ENCODE measurements at places on chromosomes 3 and 15.

- no peak for DNase-seq
Measured at GRCh38 chr3:59364496-59364895, 314.7 kb upstream of the CFAP20DC start.

DNA sequence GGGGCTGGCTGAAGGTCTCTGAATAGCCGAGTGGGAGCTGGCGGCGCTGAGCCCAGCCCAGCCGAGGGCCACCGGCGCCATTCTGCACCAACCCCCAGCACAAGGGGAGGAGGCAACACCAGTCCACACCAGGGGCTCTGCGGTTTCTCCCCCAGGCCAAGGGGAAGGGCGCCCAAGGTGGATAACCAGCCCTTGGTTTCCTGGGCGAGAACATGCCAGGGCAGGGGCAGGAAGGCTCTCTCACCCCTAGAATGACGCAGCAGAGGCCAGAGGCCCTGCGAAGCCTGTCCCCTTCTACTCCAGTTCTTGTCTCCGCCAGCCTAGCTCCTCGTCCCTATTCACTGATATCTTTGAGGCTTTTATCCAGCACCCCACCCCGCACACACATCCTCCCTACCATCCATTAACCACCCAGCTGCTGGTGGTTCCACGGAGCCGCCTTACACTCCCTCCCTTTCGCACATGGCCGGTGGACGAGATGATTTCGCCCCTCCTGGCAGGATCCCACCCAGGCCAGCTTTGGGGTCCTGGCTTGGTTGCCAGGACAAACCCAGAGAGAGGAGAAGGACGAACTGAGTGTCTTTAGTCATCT is 1.3 kb downstream of the RBPMS2 start:
- no peak for DNase-seq

GRCh38 chr3:186922224-186922623 is 8.1 kb upstream of the ST6GAL1 start:
- DNase-seq, result no peak

DNA sequence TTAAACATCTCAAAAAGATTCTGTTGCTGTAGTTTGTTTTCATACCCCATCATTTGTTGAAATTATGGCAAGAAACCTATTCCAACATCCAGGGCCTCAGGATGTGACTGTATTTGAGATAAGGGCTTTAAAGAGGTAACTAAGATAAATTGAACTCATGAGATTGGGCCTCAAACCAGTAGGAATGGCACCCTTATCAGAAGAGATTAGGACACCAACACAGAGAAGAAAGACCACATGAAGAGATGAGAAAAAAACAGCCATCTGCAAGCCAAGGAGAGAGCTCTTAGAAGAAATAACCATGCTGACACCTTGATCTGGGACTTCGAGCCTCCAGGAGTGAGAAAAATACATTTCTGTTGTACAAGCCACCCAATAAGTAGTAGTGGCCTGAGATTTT is 157.7 kb downstream of the CGGBP1 start:
- DNase-seq, result no peak

DNA sequence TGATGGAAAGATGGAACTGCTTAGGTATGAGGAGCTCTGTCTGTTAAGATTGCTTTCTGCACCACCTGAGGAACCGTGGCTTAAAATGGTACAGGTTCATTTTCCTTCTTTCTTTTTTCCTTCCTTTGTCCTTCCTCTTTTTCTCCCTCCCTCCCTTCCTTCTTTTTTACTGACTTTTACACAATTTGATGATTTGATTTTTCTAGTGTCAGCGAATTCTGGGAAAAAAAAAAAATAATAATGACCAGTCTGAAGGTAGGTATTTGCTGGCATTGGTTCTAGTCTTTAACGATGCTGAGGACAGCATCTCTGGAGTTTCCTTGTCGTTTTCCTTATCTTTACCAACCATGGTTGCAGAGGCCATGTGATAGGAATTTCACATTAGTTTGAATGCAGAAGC is 613.5 kb downstream of the EDEM1 start:
- DNase-seq, result no peak

GRCh38 chr15:68646156-68646555 is 67.4 kb downstream of the CORO2B start:
- DNase-seq, result peak; percentile 10

DNA sequence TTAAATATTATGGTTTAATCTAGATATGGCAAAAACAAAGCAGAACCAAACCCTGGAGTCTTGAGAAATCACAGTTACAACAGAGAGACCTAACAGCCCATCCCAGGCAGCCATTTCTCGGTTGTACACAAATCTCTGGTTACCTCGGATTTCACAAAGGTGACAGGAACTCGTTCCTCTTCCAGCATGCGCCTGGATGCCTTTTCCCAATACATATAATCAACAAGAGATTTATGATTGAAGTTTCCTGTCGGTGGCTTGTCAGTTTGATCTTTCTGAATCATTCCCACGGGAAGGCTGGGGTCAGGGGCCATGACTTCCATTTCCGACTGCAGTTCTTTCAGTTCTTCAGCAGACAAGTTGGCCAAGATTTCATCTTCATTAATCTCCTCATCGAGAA is 445 bp downstream of the LMOD3 start:
- DNase-seq, result no peak

DNA sequence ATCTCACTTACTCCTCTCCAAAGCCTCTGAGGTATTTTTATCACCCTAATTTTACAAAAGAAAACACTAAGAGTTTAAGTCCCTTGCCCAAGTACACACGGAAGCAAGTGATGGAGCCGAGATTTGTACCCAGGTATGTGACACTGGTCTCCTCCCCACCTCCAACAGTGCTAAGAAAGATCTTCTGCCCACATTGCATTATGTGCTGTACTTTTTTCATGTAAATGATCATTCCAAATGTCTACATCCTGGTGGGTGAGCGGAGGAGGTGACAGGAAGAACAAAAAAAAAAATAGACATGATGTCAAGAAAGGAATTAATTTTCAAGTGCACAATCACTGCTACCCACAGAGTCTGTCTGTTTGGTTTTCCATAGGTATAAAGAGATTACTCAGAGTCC is 694.1 kb downstream of the FHIT start:
- no peak for DNase-seq

- no peak for DNase-seq
Measured at GRCh38 chr15:70833861-70834765, 19.8 kb downstream of the LARP6 start.

DNA sequence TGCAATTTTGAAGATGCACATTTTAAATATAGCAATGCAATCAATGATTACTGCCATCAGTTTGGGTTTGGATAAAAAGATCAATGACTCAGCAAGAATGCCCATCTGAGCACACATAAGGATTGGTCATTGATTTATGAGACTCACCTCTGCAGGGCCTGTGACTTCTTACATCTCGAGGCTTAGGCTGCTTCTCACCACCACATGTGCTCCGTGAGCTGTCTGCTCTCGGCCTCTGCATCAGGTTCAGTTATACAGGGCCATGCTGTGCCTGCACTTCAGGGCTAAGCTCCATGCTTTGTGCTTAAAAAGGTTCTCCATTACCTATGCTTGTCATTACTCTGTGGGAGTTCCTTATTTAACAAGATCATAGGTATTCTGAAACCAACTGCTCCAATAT is 887.5 kb downstream of the DIPK2A start:
- DNase-seq, result no peak

DNA sequence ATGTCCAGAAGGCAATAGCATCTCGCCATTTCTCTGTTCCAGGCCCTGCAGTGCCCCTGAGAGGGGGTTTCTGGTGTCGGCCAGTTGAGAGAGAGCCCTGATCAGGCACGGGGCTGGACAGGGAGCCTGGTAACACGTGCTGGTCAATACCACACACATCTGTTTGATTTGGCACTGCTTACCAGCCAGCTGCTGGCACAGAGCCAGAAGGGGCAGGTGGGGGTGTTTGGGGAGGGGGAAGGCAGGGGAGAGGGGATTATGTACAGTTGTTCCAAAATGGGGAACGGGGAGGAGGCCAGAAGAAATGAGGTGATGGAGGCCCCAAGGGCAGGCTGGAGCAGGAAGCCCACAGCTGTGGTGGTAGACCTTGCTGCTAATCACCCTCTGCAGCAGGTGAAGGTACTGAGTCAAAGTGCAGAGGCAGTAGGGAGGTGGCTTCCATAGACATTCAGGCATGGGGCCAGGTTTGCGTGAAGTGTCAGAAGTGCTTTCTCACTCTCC is 153.5 kb upstream of the LPP start:
- DNase-seq, result no peak

- peak; percentile 8 for DNase-seq
Measured at GRCh38 chr3:126129398-126129891, 45.5 kb upstream of the SLC41A3 start.

- peak; percentile 25 for DNase-seq
Measured at GRCh38 chr15:32936283-32936918, 218.6 kb downstream of the GREM1 start.

GRCh38 chr3:141840737-141841544 is 35.5 kb upstream of the ATP1B3 start:
- no peak for DNase-seq

DNA sequence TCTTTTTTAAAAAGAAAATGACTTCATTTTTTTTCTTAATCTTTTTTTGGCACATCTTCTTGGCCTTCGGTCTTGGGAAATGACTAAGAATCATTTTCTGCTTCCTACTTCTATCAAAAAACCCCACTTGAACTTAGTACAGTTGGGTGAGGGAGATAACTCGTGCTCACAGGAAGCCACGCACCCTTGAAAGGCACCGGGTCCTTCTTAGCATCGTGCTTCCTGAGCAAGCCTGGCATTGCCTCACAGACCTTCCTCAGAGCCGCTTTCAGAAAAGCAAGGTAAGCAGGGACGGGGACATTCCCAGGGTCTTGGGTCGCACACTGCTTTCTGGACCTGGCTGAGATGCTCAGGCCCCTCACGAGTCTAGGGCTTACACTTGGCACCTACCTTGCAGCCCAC is at the start of gene CCR4:
Gene CCR4 (plus strand): TSS at position 235 of the 402 bp plus-strand sequence. CDS start 1,779 bp downstream, outside the sequence.
- DNase-seq, result peak; percentile 64

DNA sequence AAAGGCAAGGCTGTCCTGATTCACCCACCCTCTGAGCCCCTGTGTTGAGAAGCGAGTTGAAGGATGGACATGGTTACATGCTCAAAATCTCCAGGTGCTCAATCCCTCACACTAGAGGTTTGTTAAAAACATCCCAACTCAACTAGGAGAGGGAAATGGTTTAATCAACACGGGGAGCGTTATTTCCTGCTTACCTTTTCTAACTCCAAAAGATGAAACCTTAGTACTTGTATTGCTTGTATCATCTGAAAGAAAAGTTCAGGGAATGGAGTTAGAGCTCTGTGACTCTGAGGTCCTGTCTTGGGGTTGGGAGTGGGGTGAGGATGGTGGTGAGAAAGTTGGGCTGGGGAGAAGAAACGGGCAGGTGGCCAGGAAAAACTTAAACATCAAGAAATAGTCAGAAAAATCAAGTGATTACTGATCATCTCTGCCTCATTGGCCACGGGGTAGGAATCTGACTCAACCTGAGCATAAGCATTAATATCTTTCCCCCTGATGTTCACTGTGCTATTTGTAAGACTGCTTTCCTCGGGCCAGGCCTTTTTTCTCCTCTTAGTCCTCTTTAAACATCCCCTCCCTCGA is 5.9 kb downstream of the MEIS2 start:
- no peak for DNase-seq

DNA sequence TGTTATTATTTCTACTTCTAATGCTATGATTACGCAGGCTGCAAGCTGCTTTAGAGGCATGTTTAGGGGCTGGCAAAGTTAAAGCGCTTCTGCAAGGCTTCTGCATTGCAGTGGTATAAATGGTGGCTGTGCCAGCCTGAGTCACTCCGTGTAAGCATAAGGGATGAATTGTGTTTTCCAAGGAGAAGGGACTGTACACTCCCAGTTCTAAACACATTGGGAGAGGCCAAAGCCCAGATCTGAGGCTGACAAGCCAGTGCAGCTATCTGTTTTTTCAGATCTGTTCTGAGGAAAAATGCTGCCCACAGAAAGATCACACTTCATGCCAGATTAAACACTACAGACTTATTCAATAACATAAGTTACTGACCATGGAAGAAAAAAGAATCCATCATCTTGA is 83.8 kb downstream of the PRICKLE2 start:
- no peak for DNase-seq

GRCh38 chr3:48750856-48751255 is 33.8 kb upstream of the IP6K2 start:
- peak; percentile 30 for DNase-seq

DNA sequence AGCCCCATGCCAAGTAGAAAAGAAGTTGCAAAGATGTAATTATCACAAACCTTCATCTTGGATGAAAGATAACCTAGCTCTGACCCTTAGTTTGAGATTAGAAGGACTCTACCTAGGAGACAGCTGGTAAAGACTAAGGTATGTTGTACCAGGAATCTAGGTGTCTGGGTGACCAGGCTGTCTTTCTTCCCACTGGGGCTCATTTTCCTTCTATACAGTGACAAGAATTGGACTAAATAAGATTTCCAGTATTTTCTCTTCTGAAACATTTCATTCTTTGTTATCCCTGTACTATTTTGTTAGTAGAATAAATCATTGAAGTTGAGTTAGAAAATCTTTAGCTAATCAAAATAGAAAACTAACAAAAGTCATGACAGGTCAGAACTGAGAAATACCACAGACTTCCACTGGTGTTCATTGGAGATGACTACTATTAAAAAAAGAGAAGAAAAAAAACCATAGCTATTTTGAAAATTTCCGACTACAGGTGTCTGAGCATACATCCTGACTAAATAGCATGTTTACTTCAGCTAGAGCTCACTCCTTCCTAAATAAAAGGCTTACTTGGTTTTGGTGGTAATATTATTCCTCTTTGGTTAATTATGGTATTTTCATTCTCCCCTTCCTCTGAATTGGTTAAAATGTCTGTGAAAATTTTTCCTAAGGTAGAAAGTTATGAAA is 10.1 kb downstream of the TGFBR2 start:
- DNase-seq, result no peak

GRCh38 chr15:53758412-53758811 is 1.1 kb downstream of the WDR72 start:
- DNase-seq, result no peak

DNA sequence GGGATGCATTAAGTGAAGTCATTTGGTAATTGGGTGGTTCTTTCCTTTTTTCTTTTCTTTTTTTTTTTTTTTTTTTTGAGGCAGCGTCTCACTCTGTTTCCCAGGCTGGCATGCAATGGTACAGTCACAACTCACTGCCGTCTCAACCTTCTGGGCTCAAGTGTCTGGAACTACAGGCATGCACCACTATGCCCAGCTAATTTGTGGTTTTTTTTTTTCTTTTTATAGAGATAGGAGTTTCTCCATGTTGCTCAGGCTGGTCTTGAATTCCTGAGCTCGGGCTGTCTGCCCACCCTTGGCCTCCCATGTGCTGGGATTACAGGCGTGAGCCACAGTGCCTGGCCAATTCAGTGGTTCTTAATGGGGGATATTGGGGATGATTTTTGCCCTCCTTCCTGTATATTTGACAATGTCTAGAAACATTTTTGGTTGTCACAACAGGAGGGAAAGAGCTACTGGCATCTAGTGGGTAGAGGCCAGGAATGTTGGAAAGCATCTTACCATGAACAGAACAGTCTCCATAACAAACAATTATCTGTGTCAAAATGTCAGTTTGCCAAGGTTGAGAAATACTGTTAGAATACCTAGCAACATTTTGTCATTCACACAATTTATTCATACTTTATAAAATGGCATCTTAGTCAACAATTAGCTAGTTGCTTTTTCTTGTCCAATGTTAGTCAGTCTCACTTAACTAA is 79.4 kb upstream of the CNTN3 start:
- no peak for DNase-seq

GRCh38 chr15:90609242-90610180 is 79.8 kb downstream of the CRTC3 start:
- DNase-seq, result no peak

Data from suppressor macrophage treated with lipopolysaccharide for 4 hours (primary cell).